Stimulated activated naive CD4-positive, alpha-beta T cell treated with Interleukin-2 at 50 U/mL for 16 hours (primary cell): ENCODE measurements at places on chromosomes 6 and 20.
A peak's percentile ranks its signal among the peaks of the same experiment; 100 is the strongest.

- no peak for DNase-seq
Measured at GRCh38 chr20:8796088-8796660, 272.7 kb upstream of the PLCB4 start.

GRCh38 chr6:111737065-111737521 lies 131.4 kb upstream of the TRAF3IP2 start:
- DNase-seq = peak; percentile 43

GRCh38 chr6:138529478-138529877 lies 30.2 kb upstream of the NHSL1 start:
- DNase-seq = no peak

GRCh38 chr6:116255246-116255800 lies 1.4 kb upstream of the TSPYL4 start:
- DNase-seq = no peak

- peak; percentile 8 for DNase-seq
Measured at GRCh38 chr20:40741507-40742106, 52.6 kb upstream of the MAFB start.

GRCh38 chr20:5786930-5787795 lies 37.0 kb downstream of the SHLD1 start:
- no peak for DNase-seq

DNA sequence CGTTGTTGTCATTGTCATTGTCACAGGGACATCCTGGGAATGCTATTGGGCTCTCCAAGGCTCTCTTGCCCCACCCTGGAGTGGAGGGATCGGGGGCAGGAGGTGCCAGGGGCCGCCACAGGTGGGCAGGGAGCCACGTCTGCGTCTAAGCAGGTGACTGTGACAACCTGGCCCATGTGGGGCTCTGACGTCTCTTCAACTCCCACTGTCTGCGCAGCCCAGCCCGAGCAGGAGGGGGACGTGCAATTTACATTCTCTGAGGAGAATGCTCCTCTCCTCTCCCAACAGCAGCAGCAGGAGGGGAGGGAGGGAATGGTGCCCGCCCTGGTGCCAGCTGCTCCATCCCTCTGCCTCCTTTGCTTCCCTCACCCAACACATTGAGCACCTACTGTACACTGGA lies 50.1 kb downstream of the GRM4 start:
- DNase-seq = no peak

DNA sequence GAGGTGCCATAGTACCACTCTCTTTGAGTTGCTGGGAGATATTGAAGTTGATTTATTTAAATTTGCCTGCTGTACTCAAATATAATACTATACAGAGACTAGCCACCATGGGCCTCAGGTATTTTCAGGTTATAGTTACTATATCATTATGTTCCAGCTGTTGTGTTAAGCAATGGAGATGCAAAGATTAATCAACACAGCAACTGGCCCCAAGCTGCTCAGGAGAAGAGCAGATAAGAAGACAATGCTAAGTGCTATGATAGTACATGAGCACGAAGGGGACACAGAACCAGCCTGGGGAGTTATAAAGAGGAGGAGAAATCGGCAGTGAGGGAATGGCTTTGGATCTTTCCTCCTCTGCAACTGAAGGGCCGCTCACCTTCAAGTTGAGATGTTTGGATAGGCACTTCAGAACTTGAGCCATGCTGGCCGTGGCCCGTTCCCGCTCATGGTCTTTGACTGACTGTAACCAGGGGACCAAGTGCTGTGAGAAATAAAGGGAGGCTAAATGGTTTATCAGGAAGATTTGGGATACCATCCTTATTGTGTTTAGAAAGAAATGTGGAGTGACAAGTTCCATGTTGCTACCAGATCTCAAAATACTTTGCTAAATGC lies 24.3 kb upstream of the RPN2 start:
- no peak for DNase-seq

DNA sequence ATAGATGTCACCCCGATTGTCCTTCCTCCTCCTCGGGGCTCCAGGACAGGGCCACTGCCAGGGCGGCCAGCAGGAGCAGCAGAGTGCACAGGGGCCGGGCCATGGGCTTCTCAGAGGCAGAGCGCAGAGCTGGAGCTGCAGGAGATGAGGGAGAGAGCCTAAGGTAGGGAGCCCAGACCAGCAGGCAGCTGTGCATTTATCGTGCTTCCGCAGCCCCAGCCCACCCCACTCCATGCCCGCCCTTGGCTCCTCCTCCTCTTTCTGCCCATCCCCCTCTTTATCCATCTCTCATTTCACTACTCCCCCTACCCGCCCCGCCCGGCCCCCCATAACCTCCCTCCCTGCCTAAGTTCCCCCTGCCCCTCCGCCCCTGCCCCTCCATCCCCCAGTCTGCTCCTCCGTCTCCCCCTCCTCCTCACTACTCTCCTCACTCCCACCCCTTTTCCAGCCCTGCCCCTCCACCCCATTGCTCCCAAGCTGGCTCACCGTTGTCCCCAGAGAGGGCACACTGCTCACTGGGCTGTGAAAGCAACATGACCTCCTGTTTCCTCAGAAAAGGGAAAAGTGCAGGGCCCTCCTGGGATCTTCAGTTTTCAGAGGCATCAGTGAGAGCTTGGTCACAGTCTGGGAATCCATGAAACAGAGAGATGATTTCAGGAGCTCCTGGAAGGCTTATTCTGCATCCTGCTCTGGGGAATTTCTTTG lies 25.5 kb upstream of the CST1 start:
- DNase-seq = no peak

- no peak for DNase-seq
Measured at GRCh38 chr6:167996424-167997199, 859 bp upstream of the KIF25 start.
